Esophagus squamous epithelium (tissue), 5 donors: ENCODE measurements at places on chromosomes 1 and 21.
A peak's percentile ranks its signal among the peaks of the same experiment; 100 is the strongest.

GRCh38 chr1:178632653-178633052, 92.4 kb upstream of the RALGPS2 start:
- no peak for DNase-seq

GRCh38 chr1:10835822-10836421, 39.5 kb upstream of the CASZ1 start:
- no peak for DNase-seq

- no peak for DNase-seq
Measured at GRCh38 chr21:33801424-33802405, 113.9 kb downstream of the ATP5PO start.

DNA sequence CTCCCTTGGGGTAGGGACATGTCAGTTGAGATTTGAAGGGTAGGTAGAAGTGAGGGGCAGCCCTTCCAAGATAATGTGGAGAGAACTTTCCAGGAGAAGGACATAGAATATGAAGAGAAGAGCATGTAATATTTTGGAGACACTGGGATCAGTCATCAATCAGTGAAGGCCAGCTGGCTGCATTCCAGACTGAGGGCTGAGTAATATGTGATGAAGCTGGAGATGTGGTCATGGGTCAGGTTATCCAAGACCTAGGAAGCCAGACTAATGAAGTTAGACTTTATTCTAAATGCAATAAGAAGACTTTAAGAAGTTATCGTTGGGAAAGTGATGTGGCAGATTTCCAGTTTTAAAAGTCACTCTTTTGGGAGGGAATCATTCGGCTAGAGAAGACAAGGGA, 262.0 kb downstream of the HMCN1 start:
- DNase-seq, result no peak

DNA sequence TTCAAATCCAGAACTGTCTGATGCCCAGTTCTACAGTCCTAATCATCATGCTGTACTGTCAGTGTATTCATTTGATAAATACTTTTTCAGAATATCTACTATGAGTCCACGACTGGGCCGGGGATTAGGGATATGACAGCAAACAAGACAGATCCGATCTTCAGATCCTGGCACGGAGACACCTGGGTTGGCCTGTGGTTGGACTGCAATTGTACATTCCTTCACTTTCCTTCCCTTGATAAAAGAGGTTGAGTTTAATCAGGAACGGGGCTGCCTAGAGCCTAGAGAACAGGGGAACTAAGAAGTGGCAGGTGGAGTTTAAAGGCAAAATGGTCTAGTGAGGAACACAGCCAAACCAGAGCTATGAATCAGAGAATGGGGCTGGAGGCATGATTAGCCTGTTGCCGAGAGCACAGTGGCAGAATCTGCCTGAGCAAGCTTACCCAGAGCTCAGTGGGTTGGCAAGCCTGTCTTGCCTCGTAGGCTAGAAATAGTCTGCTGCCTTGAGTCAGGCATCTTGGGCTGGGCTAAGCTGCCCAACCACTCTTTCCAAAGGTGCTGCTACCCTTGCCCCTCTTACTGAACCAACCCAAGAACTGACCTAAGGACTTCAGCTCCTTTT, 38.1 kb upstream of the PTCH2 start:
- DNase-seq, result no peak

DNA sequence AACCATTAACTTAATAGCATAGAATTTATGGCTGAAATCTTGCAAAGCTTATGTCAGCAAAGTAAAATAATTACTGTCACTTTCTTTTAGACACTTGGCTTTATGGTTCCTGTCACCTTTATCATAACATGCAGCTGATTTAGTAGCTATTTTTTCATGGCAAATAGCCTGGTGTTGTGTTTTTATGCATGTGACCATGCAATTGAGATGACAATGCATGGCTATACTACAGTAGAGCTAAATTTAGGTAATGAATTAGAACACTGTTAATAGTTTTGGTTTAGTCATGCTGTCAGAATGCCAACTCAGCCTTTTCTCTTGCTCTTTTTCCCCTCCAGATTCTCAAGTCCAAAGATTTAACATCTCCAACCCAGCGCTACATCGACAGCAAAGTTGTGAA, 88.6 kb downstream of the TGFB2 start:
- DNase-seq, result no peak

- DNase-seq, result no peak
Measured at GRCh38 chr1:165628147-165628822, 2.7 kb upstream of the MGST3 start.

GRCh38 chr1:7050751-7051665, 265.8 kb downstream of the CAMTA1 start:
- no peak for DNase-seq

DNA sequence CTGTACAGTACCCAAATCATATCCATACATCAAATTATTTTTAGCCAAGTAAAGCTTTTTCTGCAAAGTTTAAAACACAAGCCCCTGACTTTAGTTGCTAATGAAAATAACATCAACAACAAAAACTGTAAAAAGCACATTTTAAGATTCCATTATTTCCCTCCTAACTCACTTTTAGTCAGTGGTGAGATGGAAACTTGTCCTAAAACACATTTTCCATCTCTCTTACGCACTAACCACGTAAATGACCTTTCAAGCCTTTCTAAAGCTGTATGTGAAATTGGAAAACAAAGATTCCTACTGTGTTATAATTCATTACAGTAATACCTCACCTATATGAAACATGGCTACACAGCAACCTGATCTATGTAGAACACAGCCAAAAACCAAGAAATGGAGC, 77.5 kb downstream of the PTPN14 start:
- DNase-seq, result no peak

DNA sequence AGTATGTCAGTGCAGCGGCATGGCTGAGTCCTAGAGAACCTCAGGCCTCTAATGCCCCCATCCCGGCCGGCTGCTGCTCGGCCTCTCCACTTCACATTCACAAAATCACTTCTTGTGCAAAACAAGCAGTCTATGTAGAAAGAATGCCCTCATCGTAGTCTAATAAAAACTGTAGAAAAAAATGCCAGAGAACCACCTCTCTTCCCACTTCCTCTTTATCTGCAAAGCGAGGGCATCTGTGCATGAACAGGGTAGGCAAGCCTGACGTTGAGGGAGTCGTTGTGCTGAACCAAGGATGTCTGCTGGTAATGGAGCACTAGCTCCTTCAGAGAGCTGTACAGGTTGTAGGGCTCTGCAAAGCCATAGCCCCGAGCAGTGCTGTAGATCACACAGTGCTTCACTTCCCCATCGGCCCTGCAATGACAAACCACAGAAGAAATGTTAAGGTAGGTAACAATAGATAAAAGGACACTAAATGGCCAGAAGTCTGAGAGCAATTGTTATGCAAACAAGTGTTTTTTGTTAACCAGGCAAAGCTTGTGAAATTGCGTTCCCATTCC, 88.9 kb downstream of the PIK3R3 start:
- DNase-seq, result no peak

GRCh38 chr1:7198664-7199063, 413.4 kb downstream of the CAMTA1 start:
- DNase-seq, result no peak

- no peak for DNase-seq
Measured at GRCh38 chr21:41008974-41009373, 159.0 kb upstream of the BACE2 start.

GRCh38 chr1:182198006-182198605, 136.6 kb upstream of the ZNF648 start:
- DNase-seq, result no peak

- no peak for DNase-seq
Measured at GRCh38 chr1:39331647-39332046, 127.2 kb downstream of the MACF1 start.

- DNase-seq, result no peak
Measured at GRCh38 chr1:170461762-170462384, 70.1 kb upstream of the GORAB start.

- peak; percentile 32 for DNase-seq
Measured at GRCh38 chr1:40802078-40802741, 18.6 kb downstream of the KCNQ4 start.

DNA sequence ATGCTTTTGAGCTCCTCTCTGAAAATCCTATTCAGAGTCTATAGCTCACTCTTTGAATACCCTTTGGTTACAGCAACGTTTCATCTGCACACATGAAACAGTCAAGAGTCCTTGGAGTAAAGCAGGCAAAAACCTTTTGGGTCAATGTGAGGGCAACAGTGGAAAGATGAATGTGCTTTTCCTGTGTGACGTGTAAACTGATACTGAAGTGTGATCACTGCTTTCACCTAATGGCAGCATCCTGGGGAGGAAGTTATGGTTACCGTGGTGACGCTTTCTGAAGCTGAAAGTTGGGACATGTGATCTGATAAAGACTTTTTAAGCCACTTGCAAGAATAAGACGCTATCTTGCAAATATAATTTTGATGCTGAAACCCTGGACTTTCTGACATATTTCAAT, 160.0 kb downstream of the SEC16B start:
- no peak for DNase-seq

DNA sequence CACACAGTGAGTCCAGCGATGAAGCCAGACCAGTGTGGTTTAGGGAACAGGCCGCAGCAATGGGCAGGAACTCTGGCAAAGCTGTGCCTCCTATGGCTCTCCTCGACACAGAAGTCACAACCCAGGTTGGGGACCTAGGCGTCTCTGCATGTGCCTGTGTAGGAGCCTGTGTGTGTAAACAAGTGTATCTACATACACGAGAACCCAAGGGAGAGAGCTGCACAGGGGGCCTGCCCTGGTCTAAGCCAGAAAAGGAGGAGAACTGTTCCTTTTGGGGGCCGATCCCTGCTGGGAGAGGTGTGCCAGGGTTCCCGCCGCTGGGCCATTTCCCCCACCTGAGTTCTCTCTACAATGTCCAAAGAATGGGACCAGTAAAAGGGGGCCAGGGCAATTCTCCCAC, 56.0 kb downstream of the CD247 start:
- no peak for DNase-seq
